Stimulated activated CD4-positive, alpha-beta T cell treated with anti-CD3 and anti-CD28 coated beads, TNF-alpha, amount 100 ng/mL, for 24 hours (primary cell): ENCODE measurements at places on chromosomes 6 and 20.

DNA sequence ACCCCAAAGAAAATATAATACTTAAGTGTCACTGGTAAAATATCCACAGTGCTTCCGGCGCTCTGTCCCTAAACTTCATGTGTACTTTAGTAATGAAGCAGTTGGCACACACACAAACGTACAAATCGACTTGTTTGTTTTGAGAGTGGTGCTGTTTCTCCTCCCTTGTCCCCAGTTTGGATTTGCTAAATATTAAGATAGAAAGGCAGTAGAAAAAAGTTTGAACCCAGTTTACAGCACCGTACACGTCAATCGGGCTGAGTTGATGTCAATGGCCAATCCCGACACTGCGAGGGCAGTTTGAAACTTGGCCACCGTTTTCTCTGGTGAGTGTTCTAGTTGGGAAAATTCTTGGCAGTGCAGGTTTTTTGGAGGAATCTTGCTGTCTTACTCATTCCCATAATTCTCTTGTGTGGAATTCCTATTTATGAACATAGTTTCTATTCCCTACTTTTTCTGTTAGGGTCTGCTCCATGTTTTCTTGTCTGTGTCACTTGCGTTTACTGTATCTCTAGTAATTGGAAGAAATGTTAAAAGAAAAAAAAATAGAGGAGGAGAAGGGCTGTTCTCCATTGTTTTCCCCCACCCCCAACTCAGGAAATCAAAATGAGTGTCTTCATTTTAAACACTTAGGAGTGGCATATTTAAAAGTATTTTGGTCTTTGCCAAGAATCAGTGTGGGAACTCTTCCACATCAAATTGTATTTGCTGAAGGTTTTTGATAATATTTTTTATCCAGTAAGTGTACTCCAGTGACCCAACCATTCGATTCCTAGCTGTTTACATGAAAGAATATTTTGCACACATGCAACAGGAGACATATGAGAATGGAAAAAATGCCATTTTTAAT is 72.3 kb downstream of the OR2B2 start:
- no peak for DNase-seq

DNA sequence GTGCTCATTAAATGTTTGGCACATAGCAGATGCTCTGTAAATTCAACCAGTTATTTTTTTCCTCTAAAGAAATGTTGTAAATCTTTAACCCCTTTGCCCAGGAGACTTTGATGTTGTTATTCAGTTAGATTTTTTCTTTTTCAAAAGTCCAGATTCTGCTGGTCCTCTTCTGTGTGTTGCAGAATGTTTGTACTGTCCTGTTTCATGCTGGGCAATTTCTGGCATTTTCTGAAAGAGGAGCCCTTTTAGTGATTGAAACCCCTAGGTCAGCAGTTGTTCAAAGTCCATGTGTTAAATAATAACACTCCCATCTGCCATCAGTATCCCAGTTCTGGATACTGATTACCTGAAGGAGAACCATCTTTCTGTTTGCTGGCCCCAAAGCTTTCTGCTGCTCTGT is 1.3 kb upstream of the SLC17A1 start:
- DNase-seq, result no peak

DNA sequence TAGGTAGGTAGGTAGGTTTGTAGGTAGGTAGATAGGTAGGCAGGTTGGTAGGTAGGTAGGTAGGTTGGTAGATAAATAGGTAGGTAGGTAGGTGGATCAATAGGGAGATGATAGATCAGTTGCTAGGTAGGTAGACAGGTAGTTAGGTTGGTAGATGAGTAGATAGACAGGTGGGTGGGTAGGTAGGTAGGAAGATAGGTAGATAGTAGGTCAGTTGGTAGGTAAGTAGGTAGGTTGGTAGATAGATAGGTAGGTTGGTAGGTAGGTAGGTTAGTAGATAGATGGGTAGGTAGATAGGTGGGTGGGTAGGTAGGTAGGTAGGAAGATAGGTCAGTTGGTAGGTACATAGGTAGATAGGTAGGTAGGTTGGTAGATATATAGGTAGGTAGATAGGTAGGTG is 72.0 kb upstream of the PDE10A start:
- DNase-seq, result no peak

GRCh38 chr20:32285621-32286371 is 8.3 kb downstream of the KIF3B start:
- peak; percentile 37 for DNase-seq

DNA sequence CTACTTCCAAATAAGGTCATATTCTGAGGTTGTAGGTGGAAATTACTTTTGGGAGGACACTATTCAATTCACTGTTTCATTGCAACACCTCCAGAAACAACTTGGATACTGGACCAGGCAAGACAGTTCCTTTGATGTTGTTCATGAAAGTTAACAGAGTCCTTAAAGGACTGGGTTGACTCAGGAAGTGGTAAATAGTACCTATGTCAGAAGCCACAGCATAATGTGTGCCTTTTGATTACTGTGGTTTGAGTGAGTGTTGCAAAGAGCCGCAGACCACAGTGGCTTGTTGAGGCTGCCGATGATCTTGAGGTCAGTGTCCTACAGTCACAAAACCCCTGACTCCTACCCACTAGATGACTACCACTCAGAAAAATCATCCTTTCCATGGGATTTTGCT is 10.9 kb downstream of the IL20RA start:
- peak; percentile 42 for DNase-seq

- no peak for DNase-seq
Measured at GRCh38 chr6:122838060-122838780, 49.2 kb downstream of the SMPDL3A start.

DNA sequence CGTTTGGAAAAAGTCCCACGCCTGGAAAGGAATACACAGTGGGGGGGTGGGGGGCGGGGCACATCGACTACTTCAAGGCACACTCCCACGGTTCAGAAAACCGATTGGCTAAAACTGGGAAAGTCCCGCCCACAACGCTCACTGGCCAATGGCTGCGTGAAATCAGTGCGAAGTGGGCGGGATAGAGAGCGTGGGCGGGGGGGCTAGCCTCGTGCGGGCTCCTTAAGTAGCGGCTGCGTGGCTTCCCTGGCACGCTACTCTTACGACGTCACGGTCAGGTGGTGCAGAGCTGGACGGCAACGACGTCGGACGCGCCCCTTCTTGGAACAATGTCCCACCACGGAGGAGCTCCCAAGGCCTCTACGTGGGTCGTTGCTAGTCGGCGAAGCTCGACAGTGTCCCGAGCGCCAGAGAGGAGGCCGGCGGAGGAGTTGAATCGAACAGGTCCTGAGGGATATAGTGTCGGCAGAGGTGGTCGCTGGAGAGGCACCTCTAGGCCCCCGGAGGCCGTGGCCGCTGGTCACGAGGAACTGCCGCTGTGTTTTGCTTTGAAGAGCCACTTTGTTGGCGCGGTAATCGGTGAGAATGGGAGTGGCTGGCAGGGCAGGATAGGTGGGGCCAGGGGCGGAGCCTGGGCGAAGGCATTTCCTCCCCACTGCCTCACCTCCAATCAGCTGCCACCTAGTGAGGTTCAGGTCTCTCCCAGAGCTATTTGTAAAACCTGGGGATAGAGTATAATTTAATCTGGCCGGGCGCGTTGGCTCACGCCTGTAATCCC is at the start of gene DDX43:
Gene DDX43, plus strand, starts transcription at position 252 of the 778 bp plus-strand sequence. Its CDS starts 78 bp downstream, at position 330.
- no peak for DNase-seq

GRCh38 chr6:134014588-134015137 is 37.8 kb downstream of the SLC2A12 start:
- no peak for DNase-seq

- DNase-seq, result no peak
Measured at GRCh38 chr6:40347571-40348011, 239.6 kb downstream of the LRFN2 start.

GRCh38 chr6:25788305-25788922 is 33.9 kb downstream of the SLC17A4 start:
- DNase-seq, result peak; percentile 4

- no peak for DNase-seq
Measured at GRCh38 chr6:110340392-110340965, 17.7 kb downstream of the METTL24 start.

- DNase-seq, result no peak
Measured at GRCh38 chr20:18705490-18705889, 108.1 kb upstream of the SCP2D1 start.

- no peak for DNase-seq
Measured at GRCh38 chr6:149683256-149683859, 34.5 kb downstream of the LATS1 start.
